Lung microvascular endothelial cell (primary cell): ENCODE measurements at places on chromosomes 4 and X. TPM values are rescaled to one million over a fixed set of nuclear protein-coding genes. Genes with fewer than 3 reads are reported as not detected.

The ZNF630 gene
- total RNA-seq, result 0.87 and 0.99 TPM in 2 replicates

The POLN gene
- total RNA-seq, result 1.3 and 3.4 TPM in 2 replicates

The GUF1 gene
- total RNA-seq, result 6.1 and 6.7 TPM in 2 replicates

The ADGRG4 gene
- under 0.01 TPM in 1 of 2 replicates, not detected in the other for total RNA-seq

The MEPE gene
- not detected in 2 replicates for total RNA-seq

The CENPVL1 gene
- not detected in 2 replicates for total RNA-seq

The TRPC5OS gene
- not detected in 2 replicates for total RNA-seq

The DDX53 gene
- total RNA-seq, result not detected in 2 replicates

The FDCSP gene
- total RNA-seq, result not detected in 2 replicates

The NLRP2B gene
- under 0.01 TPM in 1 of 2 replicates, not detected in the other for total RNA-seq

The AR gene
- 1.2 and 2.2 TPM in 2 replicates for total RNA-seq

The MAGIX gene
- total RNA-seq, result 0.60 and 0.65 TPM in 2 replicates

The SMPX gene
- total RNA-seq, result not detected in 2 replicates

The CFAP99 gene
- not detected in 2 replicates for total RNA-seq

The MGAT4D gene
- total RNA-seq, result not detected in 2 replicates

The F8A3 gene
- total RNA-seq, result 0.44 and 0.60 TPM in 2 replicates

The SMARCA1 gene
- 18.3 and 22.6 TPM in 2 replicates for total RNA-seq

The INTS6L gene
- total RNA-seq, result 0.44 and 0.60 TPM in 2 replicates

The PASD1 gene
- not detected in 2 replicates for total RNA-seq

The CTAG1A gene
- total RNA-seq, result not detected in 2 replicates

The ADGRL3 gene
- 0.87 and 1.6 TPM in 2 replicates for total RNA-seq

The CDX4 gene
- total RNA-seq, result not detected in 2 replicates

The CT45A3 gene
- not detected in 2 replicates for total RNA-seq

The AMOT gene
- total RNA-seq, result 2.2 and 7.1 TPM in 2 replicates

The SOWAHD gene
- not detected in 2 replicates for total RNA-seq

The FRMD7 gene
- total RNA-seq, result not detected in 2 replicates

The EPHA5 gene
- under 0.01 TPM in 1 of 2 replicates, not detected in the other for total RNA-seq

The KCND1 gene
- 0.20 and 0.22 TPM in 2 replicates for total RNA-seq

The MAGED4 gene
- total RNA-seq, result 19.8 and 38.9 TPM in 2 replicates

The QRFPR gene
- total RNA-seq, result 0.40 and 0.44 TPM in 2 replicates

The RPL36A gene
- total RNA-seq, result 208 and 241 TPM in 2 replicates

The SPANXN3 gene
- total RNA-seq, result not detected in 2 replicates

The TMEM156 gene
- under 0.01 and 0.87 TPM in 2 replicates for total RNA-seq

The MAGEA2 gene
- total RNA-seq, result not detected in 2 replicates

The JCHAIN gene
- total RNA-seq, result not detected in 2 replicates

The DDX3X gene
- total RNA-seq, result 233 and 239 TPM in 2 replicates

The GPC4 gene
- total RNA-seq, result under 0.01 and 0.22 TPM in 2 replicates

The CHM gene
- total RNA-seq, result 14.6 and 20.2 TPM in 2 replicates

The CPE gene
- 1.1 and 1.4 TPM in 2 replicates for total RNA-seq

The CXXC4 gene
- total RNA-seq, result under 0.01 TPM in 1 of 2 replicates, not detected in the other

The LPAR4 gene
- total RNA-seq, result under 0.01 TPM in 1 of 2 replicates, not detected in the other

The SRPX2 gene
- 8.1 and 8.3 TPM in 2 replicates for total RNA-seq

The F11 gene
- not detected in 2 replicates for total RNA-seq

The NHSL2 gene
- 14.1 and 19.2 TPM in 2 replicates for total RNA-seq

The PPARGC1A gene
- total RNA-seq, result 0.22 and 9.5 TPM in 2 replicates

The GPR119 gene
- total RNA-seq, result not detected in 2 replicates

The NOX1 gene
- total RNA-seq, result not detected in 2 replicates

The PDS5A gene
- 35.1 and 52.8 TPM in 2 replicates for total RNA-seq

The PPEF2 gene
- total RNA-seq, result under 0.01 TPM in 1 of 2 replicates, not detected in the other

The PIN4 gene
- 10.7 and 13.7 TPM in 2 replicates for total RNA-seq

The MAGEA11 gene
- total RNA-seq, result under 0.01 TPM in 1 of 2 replicates, not detected in the other

The ZIC3 gene
- not detected in 2 replicates for total RNA-seq

The STATH gene
- not detected in 2 replicates for total RNA-seq
